ENCODE measurements at places on chromosomes 16 and 17. TPM values are rescaled to one million over a fixed set of nuclear protein-coding genes. Genes with fewer than 3 reads are reported as not detected.

Gene TLCD3B
- 23.0 TPM for polyA plus RNA-seq

Gene FOXK2
- 34.7 TPM for polyA plus RNA-seq

Gene RNU2-1
- polyA plus RNA-seq, result not detected

Gene PLK1
- 127 TPM for polyA plus RNA-seq

GRCh38 chr17:47875011-47875985 is 20.7 kb upstream of the SP2 start:
- H3K27ac ChIP-seq, result no peak overlapping the region
- H3K36me3 ChIP-seq, result no peaks in the 10 kb centered on the region
- H3K4me1 ChIP-seq, result peaks cover 44% of the 10 kb centered on the region

DNA sequence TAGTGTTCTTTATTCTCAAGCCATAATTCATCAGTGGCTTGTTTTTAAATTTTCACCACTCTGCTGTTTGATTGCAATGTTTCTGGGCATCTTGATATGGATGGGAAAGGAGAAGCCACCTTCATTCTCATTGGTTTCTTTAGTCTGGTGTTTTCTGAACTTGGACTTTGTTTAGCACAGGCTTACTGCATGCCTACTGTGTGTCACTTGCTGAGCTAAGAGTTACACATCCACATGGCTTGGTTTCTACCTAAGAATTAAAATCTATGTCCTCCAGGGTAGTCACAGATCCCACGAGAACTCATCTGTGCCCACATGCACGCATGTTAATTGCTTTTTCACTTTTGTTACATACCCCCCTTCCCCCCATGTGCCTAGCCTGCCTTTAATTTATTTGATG is 4.6 kb downstream of the CMIP start:
- H3K4me1 ChIP-seq, result peaks cover 35% of the 10 kb centered on the region
- H3K36me3 ChIP-seq, result no peaks in the 10 kb centered on the region
- H3K4me3 ChIP-seq, result no peak overlapping the region
- H3K27ac ChIP-seq, result no peak overlapping the region
- DNase-seq, result no peak
- no peaks in the 10 kb centered on the region for H3K27me3 ChIP-seq

GRCh38 chr16:89200124-89200849 is at the start of gene SLC22A31:
TSS of gene SLC22A31 (minus strand) at chr16:89200537. CDS start at chr16:89200501, 36 bp downstream.
- H3K4me1 ChIP-seq, result no peaks in the 10 kb centered on the region
- H3K27me3 ChIP-seq, result peaks cover 11% of the 10 kb centered on the region
- H3K4me3 ChIP-seq, result peak within 1 kb of the TSS; percentile 67
- no peak for DNase-seq
- no peaks in the 10 kb centered on the region for H3K36me3 ChIP-seq

GRCh38 chr16:23120562-23120961 is 28.7 kb downstream of the USP31 start:
- no peak overlapping the region for H3K4me3 ChIP-seq
- no peaks in the 10 kb centered on the region for H3K27me3 ChIP-seq
- H3K27ac ChIP-seq, result no peak overlapping the region
- H3K36me3 ChIP-seq, result no peaks in the 10 kb centered on the region
- H3K4me1 ChIP-seq, result peaks cover 10% of the 10 kb centered on the region

DNA sequence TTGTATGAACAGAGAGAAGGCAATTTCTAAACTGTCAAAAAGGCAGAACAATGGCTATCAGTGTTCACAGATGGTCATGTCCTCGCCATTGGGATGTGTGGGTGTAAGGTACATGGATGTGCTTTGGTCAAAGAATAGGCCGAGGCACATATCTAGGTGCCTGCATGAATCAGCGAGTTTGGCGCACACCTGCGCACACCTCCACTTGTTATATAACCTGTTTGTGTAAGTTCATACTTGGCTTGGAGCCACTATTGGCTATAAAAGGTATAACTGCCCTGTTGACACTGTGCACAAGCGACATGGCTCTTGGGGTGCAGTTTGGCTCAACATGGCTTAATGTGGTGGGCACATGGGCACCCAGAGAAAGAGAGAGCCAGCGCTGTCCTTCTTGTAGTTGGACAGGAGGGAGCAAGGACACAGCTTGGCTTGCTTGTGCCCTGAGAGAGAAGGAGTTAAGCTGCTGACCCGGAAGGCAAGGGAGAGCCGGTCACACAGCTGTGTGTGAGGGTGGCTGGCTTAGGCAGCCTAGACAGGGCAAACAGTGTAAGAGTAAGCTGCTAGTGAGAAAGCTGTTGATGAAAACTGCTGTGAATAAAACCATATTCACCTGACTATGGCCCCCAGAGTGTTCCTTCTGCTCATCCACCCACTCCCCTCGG is 499.1 kb downstream of the KCNJ2 start:
- no peaks in the 10 kb centered on the region for H3K36me3 ChIP-seq
- DNase-seq, result no peak
- H3K27ac ChIP-seq, result no peak overlapping the region
- H3K4me1 ChIP-seq, result no peaks in the 10 kb centered on the region
- H3K4me3 ChIP-seq, result no peak overlapping the region
- H3K27me3 ChIP-seq, result no peaks in the 10 kb centered on the region

DNA sequence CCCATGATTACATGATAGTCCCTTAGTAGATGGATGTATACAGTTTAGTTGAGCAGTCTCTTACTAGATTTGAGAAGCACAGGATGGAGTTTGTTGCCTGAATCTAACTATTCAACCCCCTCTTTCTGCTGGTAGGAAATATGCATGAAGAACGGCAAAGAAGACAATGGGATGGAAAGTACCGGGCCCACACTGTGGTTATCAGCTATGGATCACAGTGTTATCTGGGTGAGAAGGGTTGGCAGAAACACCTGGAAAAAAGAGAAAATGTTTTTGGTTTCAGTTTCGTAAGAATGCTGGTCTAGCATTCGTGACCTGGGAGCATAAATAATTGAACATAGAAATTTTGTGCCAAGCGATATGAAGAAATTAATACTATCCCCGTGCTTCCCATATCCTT is 53.1 kb downstream of the ANKFN1 start:
- H3K4me1 ChIP-seq, result no peaks in the 10 kb centered on the region
- H3K36me3 ChIP-seq, result no peaks in the 10 kb centered on the region
- no peak for DNase-seq
- no peak overlapping the region for H3K27ac ChIP-seq
- no peaks in the 10 kb centered on the region for H3K27me3 ChIP-seq

- peaks cover 6% of the 10 kb centered on the region for H3K4me1 ChIP-seq
- no peak for DNase-seq
- no peak overlapping the region for H3K27ac ChIP-seq
- H3K36me3 ChIP-seq, result no peaks in the 10 kb centered on the region
- no peaks in the 10 kb centered on the region for H3K27me3 ChIP-seq
- no peak overlapping the region for H3K4me3 ChIP-seq
Measured at GRCh38 chr17:77721846-77722160, 236.7 kb upstream of the TNRC6C start.

DNA sequence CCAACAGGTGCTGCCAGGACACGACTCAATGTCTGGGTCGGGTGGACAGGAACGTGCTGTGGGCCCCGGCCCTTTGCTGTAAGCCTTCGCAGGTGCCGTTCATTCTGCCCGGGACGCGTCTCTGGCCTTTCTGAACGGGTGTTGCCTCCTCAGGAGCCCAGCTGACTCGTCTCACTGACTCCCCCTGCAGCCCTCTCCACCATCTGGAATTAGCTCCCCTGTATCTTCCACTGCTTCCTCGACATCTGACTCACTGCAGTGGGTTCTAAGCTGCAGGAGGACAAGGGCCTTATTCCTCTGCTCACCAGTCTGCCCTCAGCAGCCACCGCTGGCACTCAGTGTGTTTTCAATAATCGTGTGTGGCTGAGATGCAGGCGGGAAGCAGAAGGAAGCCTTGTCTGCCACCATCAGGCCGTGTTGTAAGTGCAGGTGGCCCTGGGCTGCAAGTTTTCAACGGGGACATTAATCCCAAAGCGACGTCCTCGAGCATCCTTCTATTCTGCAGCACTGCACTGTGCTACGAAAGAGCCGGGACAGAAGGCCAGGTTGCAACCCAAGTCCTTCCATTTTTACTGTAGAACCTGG is 256.2 kb downstream of the FOXL1 start:
- no peaks in the 10 kb centered on the region for H3K4me1 ChIP-seq
- H3K36me3 ChIP-seq, result no peaks in the 10 kb centered on the region
- H3K4me3 ChIP-seq, result no peak overlapping the region
- no peaks in the 10 kb centered on the region for H3K27me3 ChIP-seq
- peak; percentile 34 for DNase-seq

DNA sequence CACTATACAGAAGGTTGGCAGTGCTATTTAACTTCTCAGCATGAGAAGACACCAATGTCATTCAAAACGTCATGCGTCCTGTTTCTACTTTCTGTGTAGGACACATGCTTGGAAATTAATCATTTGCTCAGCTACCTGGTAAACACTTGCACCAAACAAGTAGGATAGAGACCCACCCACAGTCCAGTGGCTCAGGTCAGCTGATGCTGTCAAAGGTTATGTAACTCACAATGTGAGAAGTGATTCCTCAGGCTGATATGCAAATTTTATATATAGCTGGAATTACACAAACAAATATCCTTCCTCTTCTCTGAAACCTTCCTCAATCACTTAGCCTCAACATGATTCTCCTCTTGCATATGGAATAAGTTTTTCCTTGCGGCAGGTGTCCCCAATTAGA is 59.6 kb downstream of the ZZEF1 start:
- peaks cover 12% of the 10 kb centered on the region for H3K36me3 ChIP-seq
- H3K27me3 ChIP-seq, result no peaks in the 10 kb centered on the region
- no peak overlapping the region for H3K27ac ChIP-seq
- H3K4me3 ChIP-seq, result no peak overlapping the region

- no peak overlapping the region for H3K27ac ChIP-seq
- DNase-seq, result no peak
- no peaks in the 10 kb centered on the region for H3K4me1 ChIP-seq
Measured at GRCh38 chr17:80955078-80955477, 36.6 kb upstream of the CHMP6 start.

- no peaks in the 10 kb centered on the region for H3K27me3 ChIP-seq
- H3K27ac ChIP-seq, result no peak overlapping the region
- H3K36me3 ChIP-seq, result no peaks in the 10 kb centered on the region
- no peaks in the 10 kb centered on the region for H3K4me1 ChIP-seq
Measured at GRCh38 chr17:83061586-83061985, 17.8 kb upstream of the METRNL start.

- no peaks in the 10 kb centered on the region for H3K4me1 ChIP-seq
- no peak for DNase-seq
- no peaks in the 10 kb centered on the region for H3K27me3 ChIP-seq
- H3K36me3 ChIP-seq, result no peaks in the 10 kb centered on the region
- H3K4me3 ChIP-seq, result no peak overlapping the region
Measured at GRCh38 chr16:66238696-66239095, 127.8 kb upstream of the CDH5 start.

GRCh38 chr16:55369151-55369550 is 45.1 kb downstream of the IRX6 start:
- DNase-seq, result no peak
- H3K36me3 ChIP-seq, result no peaks in the 10 kb centered on the region
- no peak overlapping the region for H3K4me3 ChIP-seq

DNA sequence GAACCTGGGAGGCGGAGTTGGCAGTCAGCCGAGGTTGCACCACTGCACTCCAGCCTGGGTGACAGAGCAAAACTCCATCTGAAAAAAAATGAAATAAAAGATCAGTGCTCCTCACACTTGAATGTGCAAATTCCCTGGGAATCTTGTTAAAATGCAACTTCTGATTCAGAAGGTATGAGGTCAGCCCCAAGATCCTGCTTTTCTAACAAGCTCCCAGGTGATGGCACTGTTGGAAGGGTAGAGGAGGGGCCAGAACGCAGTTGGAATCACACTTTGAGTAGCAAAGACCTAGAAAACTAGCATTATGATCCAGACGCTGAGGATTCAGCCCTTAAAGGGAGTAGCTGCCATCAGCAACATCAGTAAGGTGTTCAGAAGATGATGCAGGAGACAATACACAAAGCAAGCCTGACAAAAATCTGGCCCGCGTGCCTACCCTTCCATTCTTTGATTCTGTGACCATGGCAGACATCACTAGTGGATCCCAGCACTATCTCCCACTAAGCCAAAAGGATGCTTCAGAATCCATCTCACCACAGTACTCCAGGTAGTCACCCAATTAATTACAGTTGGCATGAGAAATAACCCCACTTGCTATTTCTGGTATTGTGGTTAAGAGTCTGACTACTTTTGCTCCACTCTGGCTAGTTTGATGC is 33.1 kb upstream of the MEIOC start:
- no peaks in the 10 kb centered on the region for H3K36me3 ChIP-seq
- no peaks in the 10 kb centered on the region for H3K4me1 ChIP-seq
- H3K27me3 ChIP-seq, result no peaks in the 10 kb centered on the region
- H3K27ac ChIP-seq, result no peak overlapping the region

- no peak overlapping the region for H3K27ac ChIP-seq
- H3K4me3 ChIP-seq, result no peak overlapping the region
- no peak for DNase-seq
- no peaks in the 10 kb centered on the region for H3K27me3 ChIP-seq
Measured at GRCh38 chr17:15931394-15931793, 13.5 kb upstream of the ADORA2B start.

DNA sequence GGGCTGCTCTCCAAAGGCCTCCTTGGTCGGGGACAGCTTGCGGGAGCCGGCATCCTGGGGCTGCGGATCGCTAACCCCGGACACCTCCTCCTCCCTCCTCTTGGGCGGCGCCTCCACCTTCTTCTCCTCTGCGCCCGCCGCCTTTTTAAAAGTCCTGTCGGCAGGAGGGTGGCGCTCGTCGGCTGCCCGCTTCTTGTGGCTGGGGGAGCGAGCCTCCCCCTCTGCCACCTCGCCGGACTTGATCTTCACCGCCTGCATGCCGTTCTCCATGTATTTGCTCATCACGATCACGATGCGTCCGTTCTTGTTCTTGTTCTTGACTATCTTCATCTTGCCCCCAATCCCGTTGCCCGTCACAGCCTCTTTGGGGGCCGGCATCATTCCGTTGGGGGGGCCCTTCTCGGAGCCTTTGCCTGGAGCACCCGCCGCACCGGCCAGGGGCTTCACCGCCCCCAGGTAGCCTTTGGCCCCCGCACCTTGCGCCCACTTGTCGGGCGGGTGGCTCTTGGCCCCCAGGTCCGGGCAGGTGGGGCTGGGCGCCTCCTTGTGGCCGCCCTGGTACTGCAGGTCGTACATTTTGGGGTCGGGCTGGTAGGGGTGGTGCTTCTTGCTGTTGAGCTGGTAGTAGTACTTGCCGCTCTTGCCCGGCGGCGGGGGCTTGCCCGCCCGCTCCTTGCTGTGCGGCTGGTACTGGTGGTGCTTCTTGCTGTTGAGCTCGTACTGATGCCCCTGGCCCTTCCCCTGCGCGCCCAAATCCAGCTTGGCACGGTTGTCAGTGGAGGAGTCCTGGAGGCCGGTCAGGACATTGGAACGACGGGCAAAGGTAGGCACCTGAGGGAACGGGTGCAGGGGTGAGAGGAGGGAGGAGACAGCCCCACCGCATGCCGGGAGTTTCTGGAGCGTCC is 4.4 kb downstream of the CBX4 start:
- no peaks in the 10 kb centered on the region for H3K36me3 ChIP-seq
- peak; percentile 98 for DNase-seq
- peak overlapping the region; percentile 14 for H3K4me3 ChIP-seq
- H3K27ac ChIP-seq, result no peak overlapping the region
- H3K27me3 ChIP-seq, result peaks cover 87% of the 10 kb centered on the region
- H3K4me1 ChIP-seq, result peaks cover 33% of the 10 kb centered on the region

DNA sequence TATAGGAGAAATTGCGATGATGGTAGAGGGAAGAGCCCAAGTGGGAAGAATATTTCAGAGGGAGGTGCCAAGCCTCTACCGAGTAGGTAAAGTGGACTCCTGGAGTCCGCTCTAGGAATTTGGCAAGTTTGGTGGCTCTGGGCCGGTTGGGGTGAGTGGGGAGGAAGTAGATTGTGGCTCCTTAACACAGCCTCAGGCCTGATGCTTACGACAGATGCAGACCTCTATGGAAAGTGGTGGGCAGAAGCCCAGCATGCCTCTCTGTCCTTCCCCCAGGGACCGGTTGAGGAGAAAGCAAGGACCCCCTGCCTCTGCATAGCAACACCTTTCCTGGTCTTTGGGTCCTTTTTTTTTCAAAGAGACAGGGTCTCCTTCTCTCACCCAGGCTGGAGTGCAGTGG is 55.9 kb upstream of the SIAH1 start:
- H3K4me3 ChIP-seq, result no peak overlapping the region
- no peak for DNase-seq
- H3K36me3 ChIP-seq, result no peaks in the 10 kb centered on the region
- no peaks in the 10 kb centered on the region for H3K27me3 ChIP-seq
- no peaks in the 10 kb centered on the region for H3K4me1 ChIP-seq
- H3K27ac ChIP-seq, result no peak overlapping the region

Measured in H1 (cell line).